ENCODE measurements at places on chromosomes 4 and X.

GRCh38 chrX:123277347-123277746 is 93.3 kb downstream of the GRIA3 start:
- peak; percentile 23 for DNase-seq

- no peak for DNase-seq
These were observed 79.0 kb upstream of the TRAM1L1 start for GRCh38 chr4:117164338-117164737.

DNA sequence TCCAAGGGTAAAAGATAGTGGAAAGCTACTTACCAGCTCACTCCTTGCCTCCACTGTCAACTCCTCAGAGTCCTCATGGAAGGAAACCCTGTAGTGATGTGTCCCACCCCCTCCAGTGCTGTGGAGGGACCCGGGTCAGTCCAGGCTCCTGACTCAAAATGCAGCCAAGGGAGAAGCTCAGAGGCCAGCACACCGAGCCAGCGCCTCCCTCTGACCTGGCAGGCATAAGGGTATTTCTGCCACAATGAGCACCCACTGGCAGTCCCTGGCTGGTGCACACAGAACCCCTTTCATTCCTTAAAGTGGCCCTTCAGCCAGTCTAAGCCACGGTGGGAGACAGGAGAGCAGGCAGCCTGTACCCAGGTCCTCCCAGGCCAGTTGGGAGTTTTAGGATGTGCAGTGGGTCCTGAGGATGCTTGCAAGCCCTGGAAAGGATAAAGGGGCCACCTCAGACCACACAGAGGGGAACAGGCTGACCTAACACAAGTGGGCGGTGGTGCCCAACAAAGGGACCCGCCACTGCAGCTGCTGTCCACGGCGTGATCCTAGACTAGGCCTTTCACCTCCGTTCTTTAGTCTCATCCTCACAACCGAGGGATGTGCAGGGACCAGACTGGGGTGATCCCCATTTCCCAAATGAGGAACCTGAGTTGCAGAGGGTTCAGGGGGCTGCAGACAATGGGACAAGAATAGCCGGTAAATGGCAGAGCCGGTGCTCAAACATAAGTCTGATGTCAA is 5.7 kb downstream of the JAKMIP1 start:
- peak; percentile 17 for DNase-seq

DNA sequence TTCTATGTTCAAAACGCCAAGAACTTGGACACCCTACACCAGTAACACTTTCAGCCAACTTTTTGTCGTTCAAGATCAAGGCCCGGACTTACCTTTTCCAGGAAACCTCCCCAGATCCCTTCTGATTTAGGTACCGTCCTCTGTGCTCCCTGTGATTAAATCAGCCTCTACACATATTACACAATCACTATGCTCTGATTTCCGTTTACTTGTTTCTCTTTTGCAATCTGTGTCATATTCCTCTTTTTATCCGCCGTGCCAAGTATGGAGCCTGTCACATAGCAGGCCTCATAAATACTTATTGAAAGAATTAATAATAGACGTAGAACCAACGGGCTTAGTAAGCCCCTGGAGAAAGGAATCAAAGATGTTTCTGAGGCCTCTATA is 722 bp upstream of the TMEM33 start:
- peak; percentile 41 for DNase-seq

DNA sequence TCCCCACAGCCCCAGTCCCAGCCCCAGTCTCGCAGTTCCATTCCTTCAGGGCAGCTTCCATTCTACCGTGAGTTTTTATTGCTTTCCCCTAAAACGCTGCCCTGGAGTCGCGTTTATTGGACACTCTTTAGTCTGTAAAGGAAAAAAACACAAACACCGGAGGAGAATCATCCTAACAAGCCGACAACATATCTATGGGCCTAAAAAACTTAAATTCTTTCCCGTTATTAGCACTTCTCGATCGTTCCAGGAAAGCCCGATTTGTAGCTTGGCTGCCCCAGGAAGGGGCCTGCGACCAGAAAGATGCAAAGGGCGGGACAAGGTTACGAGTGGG is 178.5 kb downstream of the CBR4 start:
- DNase-seq = no peak
